ENCODE measurements at places on chromosomes 5 and 9.

GRCh38 chr5:74810915-74811314 lies 43.9 kb downstream of the NSA2 start:
- DNase-seq = no peak

DNA sequence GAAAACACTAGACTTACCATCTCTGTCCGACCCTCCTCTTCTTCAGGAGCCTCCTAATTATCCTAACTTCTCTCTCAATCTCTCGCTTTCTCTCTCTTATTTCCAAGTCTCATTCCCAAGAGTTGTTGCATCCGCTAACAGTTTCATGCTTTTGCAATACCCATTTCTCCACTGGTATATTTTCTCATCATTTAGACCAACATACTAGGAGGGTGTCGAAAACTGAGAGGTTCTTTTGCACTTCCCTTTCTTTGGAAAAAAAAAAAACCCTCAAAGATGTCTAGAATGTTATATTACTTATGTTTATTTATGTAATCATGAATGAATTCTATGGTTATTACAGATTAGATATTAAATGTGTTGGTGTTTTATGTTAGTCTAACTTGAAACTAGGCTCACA lies 35.9 kb downstream of the SPZ1 start:
- no peak for DNase-seq

DNA sequence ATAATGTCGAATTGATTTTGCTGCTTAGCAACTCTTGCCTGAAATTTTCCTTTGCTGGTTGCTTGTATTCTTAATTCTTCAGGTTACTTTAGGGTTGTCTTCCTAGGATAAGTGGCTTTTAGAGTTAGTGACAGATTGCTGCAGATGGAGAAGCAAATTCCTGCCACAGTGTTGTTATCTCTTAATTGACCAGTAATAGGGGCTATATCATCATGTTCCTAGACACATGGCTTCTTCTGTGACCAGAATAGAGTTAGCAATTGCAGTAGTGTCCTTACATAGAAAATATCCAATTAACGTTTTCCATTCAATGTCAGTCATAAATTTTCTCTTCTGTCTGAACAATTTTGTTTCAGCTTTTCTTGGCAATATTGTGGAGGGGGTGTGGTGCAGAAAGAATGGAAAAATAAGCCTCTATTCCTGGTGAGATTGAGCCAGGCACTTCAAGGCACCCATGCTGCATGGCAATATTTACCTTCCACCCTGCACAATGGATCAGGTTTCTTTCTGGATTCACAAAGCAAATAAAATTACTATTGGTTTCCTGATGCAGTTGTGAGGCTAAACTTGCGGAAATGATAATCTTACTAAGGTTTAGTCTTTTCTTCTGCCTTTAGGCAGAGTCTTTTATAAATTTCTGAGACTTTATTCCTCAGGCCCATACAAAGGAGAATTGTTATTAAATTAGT lies 1481.5 kb downstream of the EFNA5 start:
- DNase-seq = no peak

DNA sequence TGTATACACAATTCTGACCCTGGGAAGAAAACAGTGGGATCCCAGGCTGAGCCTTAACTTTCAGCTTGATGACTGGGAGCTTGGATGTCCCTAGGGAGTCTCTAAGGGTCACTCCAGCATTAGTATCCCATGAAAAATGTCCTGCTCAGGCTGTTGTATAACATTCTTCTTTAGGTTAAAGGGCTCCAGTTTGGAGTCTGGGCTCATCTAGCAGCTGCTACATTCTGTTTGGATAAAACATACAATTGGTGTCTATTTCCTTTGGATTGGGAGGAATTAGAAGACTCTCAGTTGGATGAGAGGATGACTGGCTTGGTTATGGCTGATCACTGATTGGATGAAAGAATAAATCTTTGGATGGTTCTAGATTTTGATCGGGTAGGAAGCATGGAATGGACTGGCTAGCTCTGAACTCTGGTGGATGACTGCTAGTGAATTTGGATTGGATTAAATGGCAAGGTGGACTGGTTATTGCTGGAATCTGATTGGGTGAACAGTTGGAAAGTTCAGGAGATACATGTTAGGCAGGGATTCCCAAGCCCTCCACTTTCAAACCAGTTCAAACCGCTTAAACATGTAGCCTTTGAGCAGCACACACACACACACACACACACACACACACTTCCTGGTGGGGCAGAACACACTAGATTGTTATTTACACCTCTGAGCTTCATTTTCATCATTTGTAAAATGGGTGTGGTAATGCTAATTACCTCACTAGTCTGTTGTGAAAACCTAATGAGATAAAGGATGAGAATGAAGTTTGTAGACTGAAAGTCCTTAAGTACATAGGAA lies 7.1 kb upstream of the MYOZ3 start:
- no peak for DNase-seq

DNA sequence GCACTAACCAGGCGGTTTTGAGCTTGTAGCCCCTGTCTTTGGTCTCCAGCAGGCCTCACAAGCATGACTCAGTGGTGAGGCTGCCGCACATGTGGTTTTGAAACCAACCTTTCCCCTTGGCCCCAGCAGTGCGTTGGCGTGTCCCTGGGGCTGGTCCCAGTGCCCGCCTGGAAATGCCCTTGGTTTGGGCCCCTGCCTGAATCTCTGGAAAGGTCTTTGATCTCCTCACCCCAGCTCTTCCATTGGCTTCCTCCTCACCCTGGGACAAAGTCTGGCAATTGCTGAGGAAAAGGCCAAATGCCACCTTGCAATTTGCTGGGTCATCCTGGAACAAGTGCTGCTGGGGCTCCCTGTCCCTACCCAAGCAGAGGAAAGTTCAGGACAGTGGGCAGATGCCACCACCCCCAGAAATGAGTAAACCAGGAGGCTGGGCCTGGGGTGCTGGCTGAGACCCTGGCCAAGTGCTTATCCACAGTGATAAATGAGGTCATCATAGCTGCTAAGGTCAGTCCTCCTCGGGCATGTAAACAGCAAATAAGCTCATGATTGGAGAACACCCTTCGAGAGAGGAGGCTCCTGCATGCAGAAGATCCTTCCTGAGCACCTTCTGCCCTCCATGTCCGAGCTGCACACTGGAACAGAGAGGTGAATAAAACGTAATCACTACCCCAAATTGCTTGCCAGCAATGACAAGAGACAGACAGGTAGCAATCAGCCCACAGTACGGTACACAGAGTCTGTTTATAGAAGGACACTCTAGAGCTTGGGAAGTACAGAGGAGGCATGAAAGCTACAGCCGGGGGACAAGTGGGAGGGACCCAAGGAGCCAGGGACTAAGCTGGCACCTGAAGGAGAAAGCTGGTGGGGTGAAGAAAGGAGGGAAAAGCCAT lies 98.9 kb upstream of the CPEB4 start:
- no peak for DNase-seq

DNA sequence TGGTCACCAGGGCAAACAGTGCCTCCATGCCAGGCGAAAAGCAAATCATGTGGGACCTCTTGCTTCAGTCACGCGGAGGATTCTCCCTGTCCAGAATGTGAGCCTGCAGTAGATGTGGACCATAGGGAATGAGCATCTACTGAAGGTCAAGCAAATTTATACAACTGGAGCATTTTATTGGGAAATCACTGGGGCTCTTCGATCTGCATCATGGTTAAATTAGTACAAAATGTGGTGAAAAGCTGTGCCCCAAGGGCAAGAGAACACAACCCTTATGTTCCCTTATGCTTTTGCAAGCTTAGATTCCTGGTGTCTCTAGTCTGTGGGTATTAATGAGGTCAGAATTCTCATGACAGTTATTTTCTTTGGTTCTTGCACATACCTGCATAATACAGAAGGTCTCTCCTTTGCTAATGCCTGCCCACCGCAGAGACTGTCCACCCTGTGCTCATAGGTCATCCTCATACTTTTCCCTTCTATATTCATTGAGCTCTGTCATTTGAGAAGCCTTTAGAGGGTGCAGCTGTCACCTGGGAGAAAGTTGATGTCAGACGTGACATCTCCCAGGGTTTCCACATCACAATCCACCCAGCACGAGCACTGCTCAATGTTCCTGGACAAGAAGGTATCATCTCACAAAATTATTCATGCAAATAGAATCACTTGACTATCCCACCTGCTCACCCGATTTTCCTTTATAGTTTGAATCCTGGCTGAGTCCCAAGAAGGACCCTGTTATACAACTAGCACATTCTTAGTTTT lies 111.7 kb downstream of the NXNL2 start:
- no peak for DNase-seq

- no peak for DNase-seq
Measured at GRCh38 chr5:78560000-78560855, 88.3 kb downstream of the LHFPL2 start.

- no peak for DNase-seq
Measured at GRCh38 chr5:55481293-55481855, 53.4 kb downstream of the PLPP1 start.

GRCh38 chr5:72233835-72234234 lies 86.2 kb downstream of the MRPS27 start:
- no peak for DNase-seq

- no peak for DNase-seq
Measured at GRCh38 chr5:151547364-151547763, 43.8 kb downstream of the FAT2 start.

GRCh38 chr5:158640593-158640980 lies 459.1 kb downstream of the EBF1 start:
- no peak for DNase-seq

- DNase-seq = peak; percentile 8
Measured at GRCh38 chr9:131096269-131097125, at the start of gene AIF1L. Gene AIF1L (plus strand): TSS chr9:131096531. CDS start chr9:131096630, 99 bp downstream.

DNA sequence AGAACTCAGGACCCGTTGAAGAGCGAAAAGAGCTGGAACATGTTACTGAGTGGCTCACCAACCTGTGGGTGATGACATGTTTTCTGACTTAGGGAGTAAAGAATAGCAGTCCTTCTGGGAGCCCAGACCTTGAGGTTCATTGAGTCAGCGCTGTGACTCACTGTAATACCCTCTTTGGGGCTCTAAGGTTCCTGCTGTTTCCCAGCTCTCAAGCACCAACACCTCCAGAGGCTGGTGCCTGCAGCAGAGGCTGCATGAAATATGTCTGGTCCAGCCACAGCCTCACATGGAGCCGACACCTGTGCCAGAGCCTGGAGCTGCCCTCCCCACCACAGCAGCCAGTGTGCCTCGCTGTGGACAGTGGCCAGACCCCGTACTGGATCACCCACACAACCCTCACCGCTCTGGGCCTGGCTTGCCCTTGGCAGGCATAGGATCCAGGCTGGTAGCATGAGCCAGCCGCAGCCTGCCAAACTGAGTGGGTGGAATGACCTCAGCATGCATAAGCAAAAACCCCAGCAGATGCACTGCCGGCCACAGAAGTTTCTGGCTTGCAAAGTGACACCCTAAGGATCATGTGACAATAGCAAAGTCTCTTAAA lies 143.5 kb upstream of the MRPS30 start:
- DNase-seq = no peak

DNA sequence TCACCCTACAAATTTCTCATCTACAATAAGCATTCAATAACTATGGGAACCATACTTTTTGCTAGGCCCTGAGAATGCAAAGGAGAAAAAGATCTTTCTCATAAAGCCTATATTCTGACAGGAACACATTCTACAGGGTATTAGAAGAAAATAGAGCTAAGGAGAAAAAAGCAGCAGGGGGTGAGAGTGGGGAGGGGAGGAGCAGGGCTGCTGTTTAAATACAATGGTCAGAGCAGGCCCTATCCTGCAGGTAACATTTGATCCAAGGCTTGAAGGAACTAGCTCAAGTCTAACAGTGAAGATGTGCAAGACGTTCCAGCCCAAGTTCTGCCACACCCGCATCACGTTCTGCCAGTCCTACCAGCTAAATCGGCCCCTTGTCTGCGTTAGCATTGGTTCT lies 89.7 kb downstream of the ELAVL2 start:
- no peak for DNase-seq

- no peak for DNase-seq
Measured at GRCh38 chr9:93205045-93205768, 21.3 kb downstream of the WNK2 start.

GRCh38 chr9:72579880-72580550 lies 58.6 kb downstream of the TMC1 start:
- DNase-seq = no peak

Data from activated CD4-positive, alpha-beta T cell treated with anti-CD3 and anti-CD28 coated beads, Interleukin-2, amount 50 U/mL, for 1 hour (primary cell).